ENCODE measurements at places on chromosomes 6 and 20.
A peak's percentile ranks its signal among the peaks of the same experiment; 100 is the strongest.

- DNase-seq: no peak
Measured at GRCh38 chr6:89146718-89147700, 1.2 kb downstream of the PM20D2 start.

- DNase-seq: no peak
Measured at GRCh38 chr6:29708432-29709179, 14.6 kb upstream of the HLA-F start.

- DNase-seq: no peak
Measured at GRCh38 chr6:88512951-88513350, 346.8 kb upstream of the CNR1 start.

GRCh38 chr6:2938632-2939083, 32.7 kb downstream of the SERPINB6 start:
- peak; percentile 17 for DNase-seq

DNA sequence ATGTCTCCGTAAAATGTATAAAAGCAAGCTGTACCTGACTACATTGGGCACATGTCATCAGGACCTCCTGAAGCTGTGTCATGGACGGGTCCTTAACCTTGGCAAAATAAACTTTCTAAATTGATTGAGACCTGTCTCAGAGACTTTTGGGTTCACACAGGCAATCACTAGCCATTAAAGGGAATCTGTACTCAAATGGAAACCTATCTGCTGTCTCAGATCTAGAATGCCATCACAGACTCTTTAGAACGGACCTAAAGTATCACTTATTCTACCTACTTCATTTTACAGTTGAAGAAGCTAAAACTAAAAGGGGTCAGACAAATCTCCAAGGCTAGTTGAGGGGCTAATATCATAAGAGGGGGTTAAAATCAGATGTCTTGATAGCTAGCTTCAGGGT, 11.1 kb downstream of the SAMD3 start:
- no peak for DNase-seq

GRCh38 chr6:87697581-87698546, 4.2 kb downstream of the AKIRIN2 start:
- DNase-seq: no peak

DNA sequence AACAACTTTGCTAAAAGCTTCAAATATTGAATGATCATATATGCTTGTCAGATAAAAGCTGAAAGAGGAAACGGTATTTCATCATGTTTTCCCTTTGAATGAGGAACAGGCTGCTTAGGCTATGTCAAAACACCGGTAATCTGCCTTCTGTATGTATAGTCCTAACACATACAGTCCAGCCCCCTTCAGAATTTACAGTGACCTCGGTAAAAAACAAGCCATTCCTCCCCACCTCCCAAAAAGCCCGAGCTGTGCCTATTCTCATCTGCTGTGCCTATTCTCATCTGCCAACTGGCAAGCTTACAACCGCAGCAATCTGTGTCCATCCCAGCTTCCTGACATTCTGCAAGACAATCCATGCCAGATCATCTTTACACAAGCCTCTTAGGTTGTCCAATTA, 26.8 kb upstream of the UBE2J1 start:
- DNase-seq: no peak

DNA sequence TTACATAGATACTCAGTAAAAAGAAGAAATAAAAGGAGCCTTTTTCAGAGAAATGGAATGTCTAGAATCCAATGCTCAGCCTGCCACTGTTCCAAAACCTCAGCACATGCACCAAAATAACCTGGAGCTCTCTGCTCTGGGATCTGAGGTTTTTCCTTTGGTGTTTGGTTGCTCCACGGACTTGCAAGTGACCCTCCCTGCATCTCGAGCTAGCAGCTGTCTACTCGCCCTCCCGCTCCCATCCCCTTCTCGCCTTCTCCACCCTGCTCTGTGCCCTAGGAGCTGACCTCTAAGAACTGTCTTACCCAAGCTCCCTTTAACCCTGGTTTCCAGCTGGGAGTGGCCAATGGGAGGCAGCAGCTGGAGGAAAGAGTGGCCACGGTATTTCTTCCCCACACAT, 35.1 kb upstream of the FAM210B start:
- DNase-seq: no peak

DNA sequence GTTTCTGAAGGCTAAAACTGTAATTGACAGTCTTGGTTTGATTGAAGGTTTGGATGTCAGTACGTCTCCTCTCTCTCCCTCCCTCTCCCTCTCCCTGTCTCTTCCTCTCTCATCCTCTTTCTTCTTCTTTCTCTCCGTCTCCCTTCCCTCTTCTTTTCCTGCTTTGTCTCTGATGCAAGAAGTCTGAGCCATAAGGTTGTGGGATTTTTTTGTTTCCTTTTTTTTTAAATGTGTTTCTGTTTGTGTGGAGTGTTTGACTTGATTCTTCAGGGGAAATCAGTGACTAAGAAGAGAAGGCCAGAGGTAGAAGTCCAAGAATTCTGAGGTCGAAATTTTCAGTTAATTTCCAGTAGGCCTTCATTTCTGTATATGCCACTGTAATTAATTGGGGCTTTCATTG, 111.9 kb downstream of the FOXO3 start:
- DNase-seq: no peak

DNA sequence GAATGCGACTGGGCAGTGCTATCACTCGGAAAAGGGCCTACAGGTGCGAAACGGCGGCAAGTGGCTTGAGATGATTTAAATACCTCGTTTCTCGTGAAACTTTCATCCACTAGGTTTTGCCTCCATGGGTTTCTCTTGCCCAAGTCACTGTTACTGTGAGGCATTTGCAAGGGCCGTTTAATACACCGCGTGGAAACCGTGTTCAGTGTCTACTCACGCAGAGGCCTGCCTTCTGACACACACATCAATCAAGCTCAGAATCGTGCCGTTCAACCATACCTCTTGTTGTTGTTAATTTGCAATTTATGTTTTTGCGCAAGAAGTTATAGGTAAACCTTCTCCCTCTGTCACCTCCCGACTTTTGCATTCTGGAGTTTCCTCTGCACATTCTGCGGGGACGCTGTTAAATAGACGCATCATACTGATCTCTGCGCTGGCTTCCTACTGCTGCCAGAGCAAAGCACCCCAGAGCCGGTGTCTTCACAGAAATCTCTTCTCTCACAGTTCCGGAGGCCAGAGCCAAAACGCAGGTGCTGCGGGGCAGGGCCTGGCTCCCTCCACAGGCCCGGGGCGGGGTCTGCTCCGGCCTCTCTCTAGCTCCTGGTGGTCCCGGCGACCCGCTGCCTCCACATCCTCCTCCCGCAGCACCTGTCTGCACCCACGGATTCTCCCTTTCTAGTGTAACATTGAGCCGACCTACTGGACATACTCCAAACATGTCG, 251.4 kb downstream of the SMOC2 start:
- no peak for DNase-seq

- no peak for DNase-seq
Measured at GRCh38 chr20:16243470-16243869, 329.8 kb downstream of the KIF16B start.

DNA sequence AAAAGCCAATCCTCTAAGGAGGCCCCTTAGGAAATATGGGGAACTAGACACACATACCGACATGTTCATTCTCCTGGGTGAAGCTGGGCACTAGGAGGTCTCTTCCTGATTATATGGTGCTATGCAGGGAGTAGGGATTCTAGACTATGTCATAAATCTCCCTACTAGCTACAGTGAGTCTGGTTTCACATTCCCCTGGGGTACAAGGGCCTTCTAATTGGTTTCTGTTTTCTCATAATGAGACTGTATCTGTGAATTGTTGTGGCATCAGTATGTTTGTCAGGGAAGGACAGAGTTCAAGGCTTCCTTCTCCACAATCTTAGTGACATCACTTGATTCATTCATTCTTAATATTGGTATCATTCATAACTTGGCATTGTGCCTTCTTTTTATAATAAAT, 103.5 kb downstream of the TINAG start:
- no peak for DNase-seq

DNA sequence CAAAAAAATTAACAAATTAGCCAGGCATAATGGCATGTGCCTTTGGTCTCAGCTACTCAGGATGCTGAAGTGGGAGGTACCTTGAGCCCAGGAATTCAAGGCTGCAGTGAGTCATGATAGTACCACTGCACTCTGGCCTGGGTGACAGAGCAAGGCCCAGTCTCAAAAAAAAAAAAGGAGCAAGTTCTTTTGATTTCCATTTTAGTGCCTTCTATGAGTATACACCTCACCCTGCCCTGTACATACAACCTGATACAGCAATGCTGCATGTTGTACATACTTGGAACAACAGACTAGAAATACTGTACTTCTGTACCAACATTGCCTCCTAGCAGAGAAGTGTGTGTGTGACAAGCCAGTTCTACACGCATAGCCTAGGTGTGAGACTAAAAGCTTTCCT, 97.3 kb upstream of the CARMIL1 start:
- no peak for DNase-seq

GRCh38 chr6:52790861-52791260, 12.8 kb downstream of the GSTA1 start:
- DNase-seq: no peak

DNA sequence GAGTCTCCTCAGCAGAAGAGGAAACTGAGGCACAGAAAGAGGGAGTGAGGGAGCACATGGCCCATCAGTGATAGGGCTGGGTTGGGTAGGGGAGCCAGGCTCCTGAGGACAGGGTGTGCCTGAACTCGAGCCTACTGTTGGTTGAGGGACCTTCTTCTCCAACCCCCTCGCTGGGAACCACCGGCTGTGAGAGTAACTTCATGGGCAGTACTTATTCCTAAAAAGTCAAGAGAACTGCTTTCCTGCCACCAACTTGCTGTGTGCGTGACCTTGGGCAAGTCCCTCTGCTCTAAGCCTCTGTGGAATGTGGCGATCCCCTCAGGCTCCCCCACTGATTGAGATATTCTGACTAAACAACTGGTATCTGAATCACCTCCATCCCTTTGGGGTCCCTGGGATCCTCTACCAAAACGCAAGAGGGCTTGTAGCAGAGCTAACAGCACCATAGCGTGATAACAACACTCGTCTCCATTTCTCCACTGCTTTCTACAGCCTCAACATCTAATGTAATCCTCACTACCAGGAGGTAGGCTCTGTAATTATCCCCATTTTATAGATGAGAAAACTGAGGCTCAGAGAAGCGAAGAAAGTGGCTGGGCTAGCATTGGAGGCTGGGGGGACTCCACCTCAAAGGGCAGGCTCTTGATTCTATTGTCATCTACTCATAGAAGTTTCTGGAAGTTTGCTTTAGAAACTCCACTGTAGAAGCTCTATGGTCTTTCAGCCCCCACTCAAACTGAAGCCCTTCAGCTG, 76.0 kb downstream of the JPH2 start:
- DNase-seq: no peak

GRCh38 chr6:21420146-21420878, 173.2 kb upstream of the SOX4 start:
- DNase-seq: no peak

DNA sequence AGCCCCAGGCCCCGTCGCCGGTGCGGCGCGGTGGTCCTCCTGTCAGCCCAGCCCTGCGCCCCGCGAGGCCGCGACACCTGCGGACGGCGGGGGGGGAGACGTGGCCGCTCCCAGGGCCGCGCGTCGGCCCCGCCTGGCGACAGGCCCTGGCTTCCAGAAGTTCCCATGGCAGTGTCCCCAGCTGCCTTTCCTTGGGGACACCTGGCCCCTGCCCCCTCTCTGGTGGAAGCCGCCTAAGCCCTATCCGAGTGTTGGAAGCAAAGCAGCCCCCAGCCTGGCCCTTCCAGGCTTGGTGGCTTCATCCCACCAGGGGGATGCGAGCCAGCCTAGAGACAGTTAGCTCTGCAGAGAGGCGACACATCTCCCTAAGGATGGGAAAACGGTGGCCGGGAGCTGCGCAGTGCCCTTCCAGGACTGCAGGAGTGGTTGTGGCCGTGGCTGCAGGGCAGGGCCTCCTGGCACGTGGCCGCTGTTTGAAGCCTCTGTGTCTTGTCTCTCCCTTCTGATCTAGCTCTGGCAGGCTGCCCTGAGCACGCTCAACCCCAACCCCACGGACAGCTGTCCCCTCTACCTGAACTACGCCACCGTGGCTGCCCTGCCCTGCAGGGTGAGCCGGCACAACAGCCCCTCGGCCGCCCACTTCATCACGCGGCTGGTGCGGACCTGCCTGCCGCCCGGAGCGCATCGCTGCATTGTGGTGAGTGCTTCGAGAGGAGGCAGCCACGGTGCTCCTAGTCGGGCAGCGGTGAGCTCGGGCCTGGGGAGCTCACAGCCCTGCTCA, 816 bp downstream of the NPEPL1 start:
- DNase-seq: no peak

- peak; percentile 79 for DNase-seq
Measured at GRCh38 chr20:2237059-2237458, 58.7 kb upstream of the TGM3 start.

GRCh38 chr20:23269954-23270353, 80.6 kb upstream of the NXT1 start:
- no peak for DNase-seq

DNA sequence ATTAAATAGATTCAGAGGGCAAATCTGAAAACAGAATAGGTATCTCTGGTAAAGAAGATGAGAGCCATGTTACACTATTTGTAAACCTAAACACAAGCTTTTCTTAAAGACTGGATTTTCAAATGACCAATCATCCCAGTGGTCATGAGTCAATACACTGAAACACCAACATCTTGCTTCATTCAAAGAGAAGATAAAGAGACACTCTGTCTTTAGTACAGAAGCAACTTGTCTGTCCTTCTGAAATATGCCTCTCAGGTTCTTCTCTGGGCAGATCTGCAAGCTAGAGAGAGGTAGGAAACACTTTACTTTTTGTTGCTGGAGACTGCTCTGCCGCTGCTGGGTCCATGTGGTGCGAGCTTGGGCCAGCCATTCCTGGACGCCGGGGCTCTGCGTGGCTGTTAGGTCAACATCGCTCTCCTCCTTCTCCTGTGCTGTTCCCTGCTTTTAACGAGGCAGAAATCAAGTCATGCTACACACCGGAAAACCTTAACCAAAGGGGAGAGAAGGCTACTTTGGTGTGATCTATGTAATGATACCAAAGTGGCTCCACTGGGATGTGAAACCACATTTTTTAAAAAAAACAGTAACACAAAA, 368.2 kb downstream of the SYNE1 start:
- DNase-seq: no peak

- no peak for DNase-seq
Measured at GRCh38 chr20:63081831-63082230, 75.1 kb upstream of the BHLHE23 start.

- no peak for DNase-seq
Measured at GRCh38 chr6:52667572-52667971, 3.3 kb upstream of the TMEM14A start.

DNA sequence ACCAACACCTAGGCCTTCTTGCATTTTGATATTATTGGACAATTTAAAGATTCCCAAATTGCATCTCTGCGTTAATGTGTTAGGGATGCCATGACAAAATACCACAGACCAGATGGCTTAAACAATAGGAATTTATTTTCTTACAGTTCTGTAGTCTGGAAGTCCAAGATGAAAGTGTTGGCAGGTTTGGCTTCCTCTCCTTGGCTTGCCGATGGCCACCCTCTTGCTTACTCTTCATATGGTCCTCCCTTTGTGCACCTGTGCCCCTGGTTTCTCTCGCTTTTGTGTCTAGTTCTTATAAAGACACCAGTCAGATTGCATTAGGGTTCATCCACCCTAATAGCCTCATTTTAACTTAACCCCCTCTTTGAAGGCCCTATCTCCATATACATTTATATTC, 842.4 kb upstream of the FLRT3 start:
- DNase-seq: no peak

GRCh38 chr20:47183367-47183766, 173.1 kb downstream of the ZMYND8 start:
- no peak for DNase-seq

- DNase-seq: no peak
Measured at GRCh38 chr20:53408691-53409446, 184.8 kb downstream of the ZNF217 start.

- DNase-seq: no peak
Measured at GRCh38 chr6:49949062-49949461, 14.9 kb downstream of the DEFB114 start.
